ENCODE measurements at places on chromosomes 1 and 21. TPM values are rescaled to one million over a fixed set of nuclear protein-coding genes. Genes with fewer than 3 reads are reported as not detected.

DNA sequence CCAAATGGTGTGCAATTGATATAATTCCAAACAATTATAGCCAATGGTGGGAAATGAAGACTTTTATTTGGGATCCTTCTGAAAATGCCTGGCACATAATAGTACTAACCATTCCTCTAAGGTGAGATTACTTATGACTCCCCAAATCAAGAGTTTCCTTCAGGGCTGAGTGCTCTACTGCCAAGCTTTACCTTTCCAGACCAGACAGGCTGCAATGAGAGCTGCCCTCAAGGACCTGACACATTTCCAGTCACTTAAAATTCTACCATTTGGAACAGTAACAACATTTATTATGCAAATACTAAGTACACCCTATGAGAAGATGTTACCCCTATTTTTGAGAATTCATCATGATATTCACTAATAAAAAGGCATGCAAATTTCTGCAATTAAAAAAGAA, 21.1 kb downstream of the PAXBP1 start:
- H3K27ac ChIP-seq: no peak overlapping the region
- H3K4me3 ChIP-seq: no peak overlapping the region
- no peak for DNase-seq
- no peaks in the 10 kb centered on the region for H3K27me3 ChIP-seq
- no peaks in the 10 kb centered on the region for H3K4me1 ChIP-seq

- H3K4me3 ChIP-seq: no peak overlapping the region
- no peak for DNase-seq
- H3K4me1 ChIP-seq: peaks cover 6% of the 10 kb centered on the region
- peak overlapping the region; percentile 21 for H3K27ac ChIP-seq
- no peaks in the 10 kb centered on the region for H3K27me3 ChIP-seq
- H3K36me3 ChIP-seq: no peaks in the 10 kb centered on the region
These were observed 17.0 kb downstream of the TTC39A start for GRCh38 chr1:51313268-51313852.

DNA sequence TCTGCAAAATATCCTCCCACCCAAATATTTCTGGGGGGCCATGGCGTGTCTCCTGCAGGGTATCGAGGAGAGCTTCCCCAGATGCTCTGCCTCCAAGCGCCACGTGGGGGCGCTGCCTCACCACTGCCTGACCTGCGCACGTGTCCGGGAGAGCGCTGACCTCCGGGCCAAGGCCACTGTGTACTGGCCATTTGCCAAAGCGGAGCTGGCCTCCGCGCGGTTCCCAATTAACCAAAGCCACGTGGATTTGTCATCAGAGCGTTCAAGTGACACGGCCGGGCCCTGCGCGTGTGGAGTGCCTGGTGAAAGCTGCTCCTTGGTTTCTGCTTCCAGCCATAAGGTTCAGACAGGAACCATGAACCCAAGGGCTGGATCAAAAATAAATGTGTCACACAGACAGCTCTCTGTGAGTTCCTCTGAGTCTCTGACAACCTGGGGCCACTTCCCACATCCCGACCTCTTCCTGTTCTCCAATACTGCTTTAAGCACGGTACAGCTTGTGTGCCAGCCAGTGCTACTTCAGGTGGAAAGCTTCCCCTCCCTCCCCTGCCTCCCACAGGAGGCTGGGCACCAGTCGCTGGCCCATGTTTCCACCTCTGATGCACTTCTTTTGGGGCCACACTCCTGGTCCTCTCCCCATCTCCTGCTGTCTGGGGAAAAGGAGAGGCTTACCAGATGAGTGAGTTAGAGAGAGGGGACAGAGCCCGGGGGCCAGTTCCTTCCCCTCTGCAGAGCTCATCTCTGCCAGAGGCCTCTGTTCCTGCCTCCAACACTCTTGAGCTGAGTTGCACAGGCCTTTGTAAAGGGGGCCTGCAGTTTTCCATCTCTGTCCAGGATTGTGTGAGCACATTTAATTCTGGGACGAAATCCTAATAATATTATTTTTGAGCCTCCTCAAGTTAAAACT, 26.1 kb downstream of the ZP4 start:
- H3K4me3 ChIP-seq: peak overlapping the region; percentile 56
- H3K36me3 ChIP-seq: no peaks in the 10 kb centered on the region
- no peak overlapping the region for H3K27ac ChIP-seq
- no peaks in the 10 kb centered on the region for H3K4me1 ChIP-seq
- no peaks in the 10 kb centered on the region for H3K27me3 ChIP-seq

DNA sequence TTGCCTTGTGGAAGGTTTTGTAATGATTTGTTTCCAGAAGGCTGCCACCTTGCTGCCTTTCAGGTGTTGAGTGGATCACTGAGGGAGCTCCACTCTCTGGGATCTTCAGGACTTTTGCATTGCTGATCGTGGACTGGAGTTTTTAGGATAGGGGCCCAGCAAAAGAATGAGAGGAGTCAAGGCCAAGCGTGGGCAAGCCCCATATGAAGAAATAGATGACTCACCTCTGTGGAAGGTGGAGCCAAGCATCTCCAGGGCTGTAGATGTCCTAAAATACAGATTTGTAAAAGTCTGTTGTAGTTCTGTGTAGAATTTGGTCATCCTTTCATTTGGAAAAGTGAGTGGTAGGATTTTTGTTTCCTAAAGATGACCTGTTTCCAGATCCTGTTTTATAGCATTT, 67.0 kb downstream of the ST3GAL3 start:
- peaks cover 6% of the 10 kb centered on the region for H3K4me1 ChIP-seq
- H3K4me3 ChIP-seq: no peak overlapping the region
- no peak overlapping the region for H3K27ac ChIP-seq
- no peaks in the 10 kb centered on the region for H3K36me3 ChIP-seq

DNA sequence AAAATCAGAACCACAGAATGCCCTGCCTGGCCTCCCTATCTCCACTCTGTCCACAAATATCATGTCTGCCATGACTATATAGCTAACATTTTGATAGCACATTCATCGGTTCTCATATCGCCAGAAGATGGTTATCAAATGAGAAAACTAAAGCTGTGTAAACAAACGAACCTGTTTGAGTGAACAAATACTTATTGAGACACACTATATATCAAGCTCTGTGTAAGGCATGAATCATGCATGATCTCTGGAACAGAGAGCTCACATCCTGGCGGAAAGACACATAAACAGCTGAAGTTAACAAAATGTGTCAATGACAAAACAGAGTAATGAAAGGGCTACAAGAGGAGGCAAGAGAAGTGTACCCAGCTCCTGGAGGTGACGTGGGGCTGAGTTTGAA, 13.1 kb downstream of the KCND3 start:
- H3K36me3 ChIP-seq: no peaks in the 10 kb centered on the region
- no peak overlapping the region for H3K27ac ChIP-seq
- DNase-seq: no peak
- H3K4me1 ChIP-seq: no peaks in the 10 kb centered on the region
- no peak overlapping the region for H3K4me3 ChIP-seq

DNA sequence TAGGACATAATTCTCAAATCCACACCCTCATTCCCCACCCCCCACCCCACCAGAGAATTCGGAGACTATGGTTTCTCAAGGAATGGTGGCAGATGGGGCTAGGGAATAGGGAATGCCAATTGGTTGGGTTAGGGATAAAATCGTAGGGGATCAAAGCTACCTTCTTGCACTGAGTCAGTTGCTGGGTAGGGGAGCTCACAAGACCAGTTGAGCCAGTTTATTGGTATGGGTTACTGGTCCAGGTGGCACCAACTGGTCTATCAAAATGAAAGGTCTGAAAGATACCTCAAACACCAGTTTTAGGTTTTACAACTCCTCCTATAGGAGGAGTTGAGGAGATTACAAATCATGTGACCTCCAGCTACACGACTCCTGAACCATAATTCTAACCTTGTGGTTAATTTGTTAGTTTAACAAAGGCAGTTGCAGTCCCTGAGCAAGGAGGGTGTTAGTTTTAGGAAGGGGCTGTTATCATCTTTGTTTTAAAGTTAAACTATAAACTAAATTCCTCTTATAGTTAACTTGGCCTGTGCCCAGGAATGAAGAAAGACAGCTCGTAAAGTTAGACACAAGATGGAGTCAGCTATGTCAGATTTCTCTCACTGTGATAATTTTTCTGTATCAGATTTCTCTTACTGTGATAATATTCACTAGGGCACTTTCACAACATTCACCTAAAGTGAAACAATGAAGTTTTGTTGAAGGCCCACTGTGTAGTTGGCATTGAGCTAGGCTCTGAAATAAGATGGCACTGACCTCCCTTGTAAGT, 2.5 kb downstream of the SHISAL2A start:
- no peak overlapping the region for H3K4me3 ChIP-seq
- H3K27ac ChIP-seq: no peak overlapping the region
- no peaks in the 10 kb centered on the region for H3K4me1 ChIP-seq
- H3K36me3 ChIP-seq: no peaks in the 10 kb centered on the region
- no peaks in the 10 kb centered on the region for H3K27me3 ChIP-seq
- DNase-seq: no peak

DNA sequence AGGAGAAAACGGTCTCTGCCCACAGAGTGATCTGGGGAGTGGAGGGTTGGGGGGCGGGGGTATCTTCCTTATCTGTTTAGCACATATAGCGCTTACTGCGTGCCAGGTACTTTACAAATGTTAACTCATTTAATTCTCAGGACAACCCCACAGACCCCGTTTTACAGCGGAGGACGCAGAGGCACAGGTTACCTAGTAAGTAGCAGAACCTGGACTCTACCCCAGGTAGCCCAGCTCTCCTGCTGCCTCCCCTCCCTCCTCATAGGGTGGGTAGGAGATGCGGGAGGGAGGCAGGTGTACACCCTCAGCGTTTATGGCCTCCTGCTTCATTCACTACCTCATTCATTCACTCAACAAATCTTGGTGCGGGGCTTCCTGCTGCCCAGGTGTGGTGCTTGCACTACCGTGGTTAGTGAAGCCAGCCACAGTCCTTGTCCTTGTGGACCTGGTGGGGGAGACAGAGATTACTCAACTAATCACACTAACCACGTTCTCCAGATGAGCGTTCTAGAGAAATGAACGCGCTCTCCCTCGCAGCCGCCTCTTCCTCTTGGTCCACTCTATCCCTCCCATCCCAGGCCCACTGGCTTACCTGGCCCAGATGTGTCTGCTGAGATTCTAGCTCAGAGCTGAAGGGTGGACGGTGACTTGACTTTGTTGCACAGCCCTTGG, 102.0 kb downstream of the IER5 start:
- H3K4me3 ChIP-seq: no peak overlapping the region
- no peaks in the 10 kb centered on the region for H3K36me3 ChIP-seq
- peaks cover 7% of the 10 kb centered on the region for H3K4me1 ChIP-seq
- no peak for DNase-seq
- H3K27ac ChIP-seq: no peak overlapping the region

DNA sequence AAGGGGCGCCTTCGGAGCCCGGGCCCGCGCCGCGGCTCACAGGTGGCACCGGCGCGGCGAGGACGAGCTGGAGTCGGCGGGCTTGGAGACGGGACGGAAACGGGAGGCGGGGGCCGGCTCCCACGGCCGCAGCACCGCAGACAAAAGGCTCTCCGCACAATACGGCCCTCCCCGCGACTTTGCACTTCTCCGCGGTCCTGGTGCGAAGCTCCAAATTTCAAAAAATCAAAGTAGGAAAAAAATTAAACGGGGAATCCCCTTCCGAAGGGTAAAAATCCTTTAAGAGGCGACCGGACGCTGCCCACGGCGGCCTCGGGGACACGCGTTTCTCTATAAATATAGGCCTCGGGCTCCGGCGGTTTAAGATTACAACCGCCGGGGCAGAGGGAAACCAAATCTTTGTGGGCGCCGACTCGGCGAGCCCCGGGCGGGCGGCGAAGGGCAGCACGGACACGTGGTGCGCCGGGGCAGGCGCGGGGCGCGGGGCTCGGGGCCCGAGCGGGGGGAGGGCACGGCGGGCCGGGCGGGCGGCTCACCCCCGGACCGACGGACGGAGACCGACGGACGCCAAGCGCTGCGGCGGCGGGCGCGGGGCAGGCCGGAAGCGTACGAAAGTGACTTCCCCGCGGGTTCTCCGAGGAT, 453 bp downstream of the PABPC4 start:
- H3K27ac ChIP-seq: peak overlapping the region; percentile 65
- peaks cover 23% of the 10 kb centered on the region for H3K4me1 ChIP-seq
- peaks cover 11% of the 10 kb centered on the region for H3K36me3 ChIP-seq
- H3K4me3 ChIP-seq: peak overlapping the region; percentile 80
- no peaks in the 10 kb centered on the region for H3K27me3 ChIP-seq

DNA sequence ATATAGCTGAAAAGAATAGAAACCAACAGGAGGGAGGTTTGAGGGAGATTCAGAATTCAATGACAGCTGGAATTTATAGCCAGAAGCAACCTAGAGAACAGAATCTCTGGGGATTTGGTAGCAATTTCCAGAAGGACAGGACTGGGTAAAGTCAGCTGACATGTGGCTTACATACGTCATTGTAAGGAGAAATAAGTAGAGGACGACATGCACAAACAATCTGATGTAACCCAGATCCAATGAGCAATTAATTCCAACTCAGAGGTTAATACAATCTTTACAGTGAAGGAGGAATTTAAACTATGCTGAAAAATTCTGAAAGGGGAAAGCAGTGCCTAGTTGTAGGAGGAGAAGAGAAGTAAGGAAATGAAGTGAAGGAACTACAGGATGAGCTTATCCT, 383.9 kb downstream of the PTBP2 start:
- H3K4me3 ChIP-seq: no peak overlapping the region
- H3K27me3 ChIP-seq: no peaks in the 10 kb centered on the region
- no peak for DNase-seq
- H3K4me1 ChIP-seq: no peaks in the 10 kb centered on the region

GRCh38 chr1:202501281-202501680, 152.8 kb downstream of the PPP1R12B start:
- H3K4me1 ChIP-seq: peaks cover 8% of the 10 kb centered on the region
- H3K27me3 ChIP-seq: no peaks in the 10 kb centered on the region
- DNase-seq: no peak
- H3K4me3 ChIP-seq: no peak overlapping the region

DNA sequence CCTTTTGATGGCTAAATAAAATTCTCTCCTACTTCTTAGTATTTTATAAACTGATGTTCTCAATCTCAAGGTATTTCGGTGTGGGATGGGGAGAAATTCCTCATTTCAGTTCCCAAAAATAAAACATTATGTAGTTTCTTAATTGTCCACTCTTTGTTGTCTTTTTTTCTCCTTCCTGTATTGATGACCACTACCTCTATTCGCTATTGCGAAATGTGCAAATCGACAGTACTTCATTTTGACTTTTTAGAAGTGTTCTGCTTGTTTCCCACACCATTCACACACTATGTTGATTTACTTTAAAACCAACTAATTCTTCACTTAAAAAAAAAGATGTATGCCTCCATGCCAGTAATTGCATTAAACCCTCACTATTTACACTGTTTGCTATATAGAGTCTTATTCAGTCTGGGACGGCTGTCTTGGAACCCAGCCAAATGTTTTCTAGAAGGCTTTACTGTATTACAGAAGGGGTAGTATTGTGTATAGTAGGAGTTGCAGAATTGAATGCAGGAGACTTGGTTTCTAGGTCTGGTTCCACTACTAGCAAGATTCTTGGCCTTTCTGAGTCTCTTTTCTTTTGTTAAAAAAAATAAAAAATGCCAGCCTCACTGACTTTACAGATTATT, 5.6 kb downstream of the RNF2 start:
- H3K27ac ChIP-seq: no peak overlapping the region
- H3K36me3 ChIP-seq: no peaks in the 10 kb centered on the region
- H3K27me3 ChIP-seq: no peaks in the 10 kb centered on the region
- no peak overlapping the region for H3K4me3 ChIP-seq
- peaks cover 17% of the 10 kb centered on the region for H3K4me1 ChIP-seq
- no peak for DNase-seq

Gene CCDC28B
- total RNA-seq: not detected

Gene RNU1-1
- under 0.01 TPM for total RNA-seq

Gene CD1B
- not detected for total RNA-seq

Gene RUNX1
- total RNA-seq: 47.4 TPM

Gene AQP10
- total RNA-seq: not detected

Gene C1orf94
- not detected for total RNA-seq

Gene CYP2J2
- total RNA-seq: not detected

Gene VCAM1
- total RNA-seq: 42.4 TPM

Gene SHE
- total RNA-seq: 15.2 TPM

Gene SORT1
- total RNA-seq: 231 TPM

Gene OR2T2
- total RNA-seq: not detected

Gene UHMK1
- 29.4 TPM for total RNA-seq

Measured in thoracic aorta (tissue), 2 donors.